ENCODE measurements at places on chromosomes 1 and 21.

DNA sequence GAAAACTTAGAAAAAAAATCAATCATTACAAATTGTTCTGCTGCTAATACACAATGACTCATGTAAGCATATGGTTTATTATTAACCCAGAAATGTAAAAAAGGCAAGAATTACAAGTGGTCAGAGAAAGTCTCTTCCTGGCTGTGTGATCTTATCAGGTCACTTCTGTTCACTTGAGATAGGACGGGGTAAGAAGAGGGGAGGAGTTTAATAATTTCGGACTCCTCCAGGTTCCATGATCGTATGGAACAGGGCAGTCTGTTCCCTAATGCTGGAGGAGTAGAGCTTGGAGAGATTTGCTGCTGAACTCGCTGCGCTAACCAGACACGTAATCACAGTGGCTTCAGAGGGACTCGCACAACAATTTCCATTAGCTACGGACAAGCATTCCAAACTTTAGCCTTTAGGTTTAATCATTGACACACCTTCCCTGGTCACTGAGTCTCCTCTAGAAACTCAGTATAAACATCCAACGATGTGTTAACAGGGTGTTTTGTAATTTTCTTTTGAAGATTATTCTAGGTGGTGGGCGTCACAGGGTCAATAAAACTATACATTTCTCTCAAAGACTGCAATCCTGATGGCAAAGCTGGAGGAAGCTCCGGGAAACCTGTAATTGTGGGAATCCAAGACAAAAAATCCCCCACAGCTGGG lies 1.3 kb downstream of the CRYZ start:
- DNase-seq = no peak

GRCh38 chr1:205961991-205962820 lies 18.9 kb upstream of the SLC26A9 start:
- DNase-seq = no peak

- no peak for DNase-seq
These were observed 6.6 kb upstream of the SMIM12 start for GRCh38 chr1:34865981-34866761.

DNA sequence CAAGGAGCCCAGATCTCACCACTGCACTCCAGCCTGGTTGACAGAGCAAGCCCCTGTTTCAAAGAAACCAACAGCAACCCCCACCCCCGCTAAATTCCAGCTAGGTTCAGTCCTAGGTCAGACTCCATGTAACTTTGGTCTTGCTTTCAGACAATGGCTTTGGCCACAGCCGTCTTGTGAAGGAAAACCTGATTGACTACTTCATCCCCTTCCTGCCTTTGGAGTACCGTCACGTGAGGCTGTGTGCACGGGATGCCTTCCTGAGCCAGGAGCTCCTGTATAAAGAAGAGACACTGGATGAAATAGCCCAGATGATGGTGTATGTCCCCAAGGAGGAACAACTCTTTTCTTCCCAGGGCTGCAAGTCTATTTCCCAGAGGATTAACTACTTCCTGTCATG lies 12.9 kb downstream of the TOR3A start:
- DNase-seq = no peak

GRCh38 chr1:211750599-211750998 lies 75.2 kb upstream of the NEK2 start:
- no peak for DNase-seq

Measured in NCI-H1436 (cell line).